ENCODE measurements at places on chromosomes 7 and 10.

GRCh38 chr7:151023232-151023631 is 1.1 kb downstream of the ATG9B start:
- DNase-seq: no peak

- no peak for DNase-seq
Observed at GRCh38 chr10:98676895-98677294, 230.2 kb upstream of the HPS1 start.

DNA sequence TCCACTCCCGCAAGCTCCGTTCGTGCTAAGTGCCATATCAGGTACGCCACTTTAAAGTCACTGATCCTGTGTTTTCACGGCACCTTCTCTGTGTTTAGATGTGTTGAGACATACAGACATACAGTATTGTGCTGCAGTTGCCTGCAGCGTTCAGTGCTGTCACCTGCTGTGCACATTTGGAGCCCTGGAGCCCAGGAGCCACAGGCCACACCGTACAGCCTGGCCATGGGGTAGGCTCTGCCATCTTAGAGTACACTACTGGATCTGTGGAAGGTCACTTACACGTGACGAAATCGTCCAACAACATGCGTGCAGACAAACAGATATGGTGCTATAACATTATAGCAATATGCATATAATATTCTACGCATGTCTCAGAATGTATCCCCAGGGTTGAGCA is 111.3 kb downstream of the ELFN1 start:
- DNase-seq: no peak

GRCh38 chr10:63123727-63124362 is 9.3 kb upstream of the NRBF2 start:
- DNase-seq: no peak

GRCh38 chr10:55966101-55966500 is 395.0 kb downstream of the ZWINT start:
- no peak for DNase-seq

GRCh38 chr7:156465186-156465585 is 175.4 kb upstream of the RNF32 start:
- DNase-seq: no peak

- no peak for DNase-seq
Observed at GRCh38 chr10:3435671-3436070, 263.1 kb upstream of the PITRM1 start.

GRCh38 chr7:90933041-90933440 is 331.2 kb upstream of the FZD1 start:
- DNase-seq: no peak

GRCh38 chr10:61742812-61743211 is 80.1 kb downstream of the CABCOCO1 start:
- no peak for DNase-seq

- DNase-seq: no peak
Observed at GRCh38 chr10:89197473-89197872, 9.6 kb downstream of the CH25H start.

GRCh38 chr10:79187121-79187940 is 118.6 kb downstream of the ZMIZ1 start:
- DNase-seq: no peak

DNA sequence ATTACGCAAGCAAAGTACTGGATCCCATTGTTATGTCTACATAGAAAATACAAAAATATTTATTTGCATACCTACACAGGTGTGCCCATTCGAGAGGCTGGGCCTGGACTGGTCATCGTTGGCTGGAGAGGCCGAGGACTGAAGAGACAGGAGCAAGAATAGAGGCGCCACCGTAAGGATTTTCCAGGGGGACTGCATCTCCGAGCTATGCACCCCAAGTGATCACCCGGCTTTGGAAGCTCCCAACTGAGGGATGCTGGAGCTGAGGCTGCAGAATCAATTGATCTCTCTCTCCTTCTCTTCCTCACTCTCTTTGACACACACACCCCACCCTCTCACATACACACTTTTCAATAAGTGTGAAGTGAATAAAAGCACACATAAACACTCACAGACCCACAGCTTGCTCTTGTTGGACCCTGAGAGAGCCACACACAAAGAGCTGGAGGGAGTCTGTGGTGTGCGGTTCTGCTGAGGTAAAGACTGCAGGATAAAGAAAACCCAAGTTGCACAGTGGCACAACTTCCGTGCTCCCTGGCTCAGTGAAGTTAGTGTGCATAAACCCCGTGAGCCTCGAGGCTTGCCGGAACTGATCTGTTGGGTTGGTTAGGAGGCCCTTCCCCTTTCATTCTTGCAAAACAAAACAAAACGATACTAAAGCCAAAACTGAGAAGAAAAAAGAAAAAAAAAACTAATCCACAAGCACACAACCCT is at the start of gene AOAH:
Gene AOAH, minus strand, starts transcription at position 544 of the 714 bp plus-strand sequence. Its CDS starts 346 bp downstream, at position 198.
- DNase-seq: no peak

GRCh38 chr7:131861620-131862346 is 305.4 kb upstream of the PODXL start:
- DNase-seq: no peak

- DNase-seq: no peak
Observed at GRCh38 chr7:137593115-137593711, 249.7 kb upstream of the PTN start.

GRCh38 chr7:88218429-88218745 is 1.5 kb downstream of the SRI start:
- no peak for DNase-seq

DNA sequence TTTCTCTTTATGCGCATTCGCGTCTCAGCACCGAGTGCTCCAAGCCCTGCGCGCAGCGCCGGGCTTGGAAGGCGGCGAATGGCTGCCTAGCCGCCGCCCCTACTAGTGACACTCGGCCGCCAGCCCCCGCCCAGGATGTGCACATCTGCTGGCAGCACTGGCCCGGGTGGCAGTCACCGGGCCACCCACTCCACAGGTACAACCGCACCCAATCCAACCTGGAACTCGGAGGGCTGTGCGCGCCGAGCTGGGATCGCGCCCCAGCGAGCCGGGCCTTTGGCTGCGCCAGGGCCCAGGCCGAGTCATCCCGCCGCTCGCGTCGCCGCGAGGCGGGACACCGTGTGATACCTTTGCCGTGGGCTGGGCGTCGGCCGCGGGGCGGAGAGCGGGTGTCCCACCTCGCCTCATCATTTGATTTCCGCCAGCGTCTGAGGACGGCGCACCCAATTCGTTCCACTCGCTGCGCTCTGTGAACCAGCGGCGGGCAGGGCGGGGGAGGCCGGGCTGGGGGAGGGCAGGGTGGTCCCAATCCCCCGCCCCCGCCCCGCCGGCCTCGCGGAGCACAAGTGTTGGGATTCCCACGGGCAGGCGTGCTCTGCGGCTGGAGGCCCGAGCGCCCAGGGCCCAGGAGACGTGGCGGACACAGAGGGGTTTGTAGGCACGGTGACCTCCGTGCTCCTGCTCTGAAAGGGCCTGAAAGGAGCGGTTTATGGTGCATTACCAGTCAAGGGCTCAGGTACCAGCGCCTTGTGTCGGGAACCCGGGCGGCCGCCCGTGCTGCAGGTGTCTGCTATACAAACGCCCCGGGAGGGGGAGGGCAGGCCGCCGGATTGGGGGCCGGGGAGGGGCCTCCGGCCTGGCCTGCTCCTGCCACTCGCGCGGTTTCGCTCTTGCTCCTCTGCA is 17.8 kb upstream of the PTF1A start:
- DNase-seq: no peak

GRCh38 chr10:91856637-91857036 is 52.6 kb downstream of the FGFBP3 start:
- no peak for DNase-seq

DNA sequence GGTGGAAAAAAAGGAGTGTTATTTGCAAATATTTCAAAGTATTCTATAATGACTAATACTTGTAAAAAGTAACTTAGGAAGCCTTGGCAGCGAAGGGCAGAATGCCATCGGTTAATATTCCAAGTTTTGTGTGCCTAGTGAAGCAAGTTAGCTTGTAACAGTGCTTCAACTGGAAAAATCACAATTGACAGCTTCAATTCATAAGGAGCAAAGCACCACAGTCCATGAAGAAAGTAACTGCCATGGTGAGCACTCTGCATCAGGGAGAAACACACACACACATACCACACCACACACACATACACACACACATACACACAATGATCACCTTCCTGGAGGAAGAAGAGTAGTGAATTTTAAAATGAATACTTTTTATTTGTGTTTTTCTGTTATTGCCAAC is 298.3 kb downstream of the CNTNAP2 start:
- no peak for DNase-seq

DNA sequence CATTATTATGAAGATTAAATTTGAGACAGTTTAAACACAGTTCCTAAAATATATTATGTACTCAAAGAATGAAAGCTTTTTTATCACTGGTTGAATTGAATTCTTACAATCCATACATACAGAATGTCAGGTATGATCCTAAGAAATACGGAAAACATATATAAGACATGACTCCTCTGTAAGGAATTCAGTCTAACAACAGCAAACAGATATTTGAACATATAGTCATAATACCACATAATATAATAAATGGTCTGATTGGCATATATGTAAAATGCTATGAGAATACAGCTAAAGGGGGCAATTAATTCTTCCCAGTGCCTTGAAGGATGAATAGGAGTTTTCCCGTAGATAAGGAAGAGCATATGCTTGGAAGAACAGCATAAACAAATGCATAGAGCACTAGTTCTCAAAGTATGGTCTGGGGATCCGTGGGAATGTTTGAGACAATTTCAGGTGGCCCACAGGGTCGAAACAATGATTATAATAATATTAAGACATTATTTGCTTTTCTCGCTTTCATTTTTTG is 10.6 kb upstream of the ARID5B start:
- no peak for DNase-seq

GRCh38 chr7:46745707-46746090 is 824.6 kb upstream of the IGFBP3 start:
- DNase-seq: no peak

- DNase-seq: no peak
Observed at GRCh38 chr7:67343572-67343971, 346.9 kb downstream of the TYW1 start.

DNA sequence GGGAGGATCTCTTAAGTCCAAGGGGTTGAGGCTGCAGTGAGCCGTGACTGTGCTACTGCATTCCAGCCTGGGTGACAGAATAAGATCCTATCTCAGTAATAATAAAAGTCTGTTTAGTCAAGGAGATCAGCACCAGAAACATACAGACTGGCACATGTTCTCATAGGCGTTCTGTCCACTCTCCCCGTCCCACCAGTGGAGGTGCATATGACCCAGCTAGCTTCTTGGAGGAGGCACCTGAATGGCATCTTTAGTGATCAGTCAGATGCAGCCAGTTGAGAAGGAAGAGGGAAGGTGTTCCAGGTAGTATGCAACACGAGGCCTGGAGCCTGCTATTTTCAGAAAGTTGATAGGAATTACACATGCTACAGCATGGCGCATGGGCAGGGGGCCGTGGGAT is 45.3 kb upstream of the SVIL start:
- no peak for DNase-seq

DNA sequence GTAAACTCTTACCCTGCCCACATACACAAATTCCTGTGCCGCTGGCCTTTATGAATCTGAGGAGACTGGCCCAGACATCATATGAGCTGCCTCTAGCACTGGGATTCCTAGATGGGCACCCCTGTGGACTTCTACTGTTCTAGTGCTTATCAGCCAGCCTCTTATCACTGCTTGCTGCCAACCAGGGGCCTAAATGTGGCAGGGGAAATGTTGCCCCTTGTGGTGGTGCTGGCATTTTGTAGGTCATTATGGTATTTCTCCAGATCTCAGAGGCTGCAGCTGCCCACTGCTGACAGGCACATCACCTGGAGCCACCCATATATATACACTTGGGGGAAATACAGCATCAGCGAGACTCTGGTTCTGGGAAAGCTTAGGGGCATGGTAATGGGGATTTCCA is 5.4 kb downstream of the SFR1 start:
- DNase-seq: peak; percentile 14

GRCh38 chr7:32583791-32584190 is 88.5 kb downstream of the AVL9 start:
- no peak for DNase-seq

DNA sequence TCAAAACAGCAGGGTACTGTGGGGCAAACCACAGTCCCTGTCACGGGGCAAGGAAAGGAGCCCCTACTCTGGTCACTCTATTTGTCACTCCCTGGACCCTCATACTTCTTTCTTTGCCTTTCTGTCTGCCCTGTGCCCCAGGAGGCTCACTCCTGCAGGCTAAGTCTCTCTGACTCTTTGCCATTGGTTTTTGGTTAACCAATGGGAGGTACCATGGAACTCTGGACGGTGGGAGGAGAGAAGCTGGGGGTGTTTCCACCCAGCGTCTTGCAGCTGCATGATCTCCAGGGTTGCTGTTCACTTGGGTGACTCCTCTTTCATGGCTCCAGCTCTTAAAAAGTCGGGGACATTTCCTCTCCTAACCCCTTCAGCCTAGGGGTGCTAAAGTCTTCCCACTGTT is 15.4 kb upstream of the EIF5AL1 start:
- DNase-seq: no peak

- DNase-seq: no peak
Observed at GRCh38 chr7:80110376-80110775, 24.3 kb upstream of the GNAI1 start.

GRCh38 chr10:87578842-87579401 is 74.2 kb downstream of the MINPP1 start:
- no peak for DNase-seq

- DNase-seq: no peak
Observed at GRCh38 chr10:68543004-68543918, 15.9 kb upstream of the SLC25A16 start.

DNA sequence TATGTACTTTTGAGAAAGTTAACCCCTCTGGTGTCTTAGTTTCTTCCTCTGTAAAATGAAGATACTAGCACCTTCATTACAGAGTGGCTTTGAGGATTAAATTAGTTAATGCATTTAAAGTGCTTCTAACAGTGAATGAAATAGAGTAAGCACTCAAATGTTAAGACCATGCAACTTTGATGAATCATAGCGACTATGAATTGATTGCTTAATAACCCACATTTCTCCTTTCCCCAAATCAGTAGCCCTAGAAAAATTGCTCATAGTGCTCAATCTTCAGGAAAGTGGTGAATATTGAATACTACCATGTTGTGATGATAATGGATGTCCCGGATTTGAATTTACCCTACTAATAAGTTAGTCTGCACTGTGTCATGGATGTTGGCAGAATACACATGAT is 48.1 kb downstream of the CD36 start:
- DNase-seq: no peak

- no peak for DNase-seq
Observed at GRCh38 chr10:118007773-118008172, 39.0 kb downstream of the RAB11FIP2 start.

- peak; percentile 82 for DNase-seq
Observed at GRCh38 chr10:100020886-100021253, 11.1 kb upstream of the DNMBP start.
